Heart left ventricle (tissue), 16 donors: ENCODE measurements at places on chromosomes 16 and 17.

GRCh38 chr17:33090806-33091205, 99.2 kb downstream of the SPACA3 start:
- DNase-seq: no peak

DNA sequence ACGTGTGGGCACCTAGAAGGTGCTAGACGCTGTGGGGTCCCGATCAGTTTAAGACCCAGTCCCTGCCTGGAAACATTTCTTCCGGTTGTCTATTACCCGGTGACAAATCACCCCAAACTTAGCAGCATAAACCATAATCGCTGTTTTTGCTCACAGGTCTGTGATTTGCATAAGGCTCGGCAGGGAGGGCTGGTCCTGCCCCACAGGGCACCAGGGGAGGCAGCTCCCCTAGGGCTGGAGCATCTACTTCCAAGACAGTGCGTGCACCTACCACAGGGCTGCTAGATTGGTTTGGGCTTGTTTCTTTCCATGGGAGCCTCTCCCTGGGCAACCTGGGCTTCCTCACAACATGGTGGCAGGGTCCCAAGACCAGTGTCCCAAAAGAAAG, 214.5 kb upstream of the CIBAR2 start:
- DNase-seq: no peak

- DNase-seq: no peak
Observed at GRCh38 chr17:20702692-20703091, 123.2 kb downstream of the CDRT15L2 start.

- no peak for DNase-seq
Observed at GRCh38 chr16:14150796-14151195, 79.7 kb downstream of the MRTFB start.

- DNase-seq: no peak
Observed at GRCh38 chr17:35299135-35299534, 56.3 kb downstream of the SLFN5 start.

DNA sequence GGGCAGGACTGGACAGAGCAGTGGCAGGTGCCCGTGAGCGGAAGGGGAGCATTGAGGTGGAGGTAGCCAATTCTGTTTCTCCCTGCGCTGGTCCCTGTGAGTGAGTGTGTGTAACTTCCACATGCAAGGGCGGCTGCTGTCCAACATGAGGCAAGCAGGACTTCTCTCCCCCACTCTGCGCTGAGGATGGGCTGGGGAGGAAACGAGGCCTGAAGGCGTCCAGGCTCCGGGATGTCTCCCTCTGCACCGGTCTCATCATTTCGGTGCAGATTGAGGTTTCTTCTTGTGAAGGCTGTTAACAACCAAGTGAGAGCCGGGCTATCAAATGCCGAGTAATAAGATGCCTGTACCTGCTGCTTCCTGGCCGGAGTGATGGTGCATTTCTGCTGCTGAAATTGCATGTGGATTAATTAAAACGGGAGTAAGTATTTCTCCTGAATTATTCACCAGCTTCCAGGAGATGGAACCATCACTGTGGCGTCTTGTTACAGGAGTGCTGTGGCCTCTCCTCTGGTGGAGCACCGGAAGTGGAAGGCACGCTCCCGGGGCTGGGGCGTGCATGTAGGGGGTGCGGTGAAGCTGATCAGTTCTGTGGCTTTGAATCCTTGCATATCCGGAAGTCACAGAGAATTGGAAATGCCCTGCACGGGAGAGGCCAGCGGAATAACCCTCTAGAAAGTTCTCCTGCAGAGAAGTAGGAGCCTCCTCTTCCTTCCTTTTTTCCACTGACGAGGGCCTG, 41.7 kb upstream of the MGAT5B start:
- no peak for DNase-seq

GRCh38 chr17:53227111-53227510, 595.6 kb upstream of the KIF2B start:
- DNase-seq: no peak

DNA sequence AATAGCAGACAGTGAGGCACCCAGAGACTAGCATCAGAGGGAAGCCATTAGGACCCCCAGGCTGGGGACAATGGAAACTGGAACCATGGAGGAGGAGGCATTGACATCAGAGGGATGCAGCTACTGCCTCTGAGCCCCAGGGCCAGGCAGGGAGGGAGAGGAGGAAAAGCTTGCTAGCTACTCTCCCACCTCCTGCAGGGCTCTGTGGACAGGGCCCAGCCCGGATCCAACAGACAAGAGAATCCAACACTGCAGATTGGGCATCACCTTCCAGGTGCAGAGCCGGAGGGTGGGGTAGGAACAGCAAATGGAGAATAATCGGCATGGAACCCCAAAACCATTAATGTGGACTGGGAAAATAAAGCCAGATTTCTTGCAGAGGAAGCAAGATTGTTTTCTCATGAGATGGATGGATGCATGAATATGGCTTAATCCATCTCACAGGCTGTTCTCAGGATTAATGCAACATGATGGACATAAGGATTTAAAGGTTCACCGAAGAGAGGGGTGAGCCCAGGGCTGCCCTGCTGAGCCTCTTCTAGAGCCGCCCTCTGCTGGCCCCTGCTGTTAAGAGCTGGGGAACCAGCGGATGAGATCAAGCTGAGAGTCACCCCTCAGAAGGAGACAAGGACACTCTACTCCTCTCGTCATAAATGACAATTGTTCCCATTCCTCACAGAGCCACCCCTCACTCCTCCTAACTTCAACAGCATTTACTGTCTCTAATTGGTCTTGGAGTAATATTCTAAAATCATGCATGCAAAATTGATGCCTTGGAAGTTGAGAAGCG, 48.8 kb downstream of the DNAH3 start:
- DNase-seq: no peak

DNA sequence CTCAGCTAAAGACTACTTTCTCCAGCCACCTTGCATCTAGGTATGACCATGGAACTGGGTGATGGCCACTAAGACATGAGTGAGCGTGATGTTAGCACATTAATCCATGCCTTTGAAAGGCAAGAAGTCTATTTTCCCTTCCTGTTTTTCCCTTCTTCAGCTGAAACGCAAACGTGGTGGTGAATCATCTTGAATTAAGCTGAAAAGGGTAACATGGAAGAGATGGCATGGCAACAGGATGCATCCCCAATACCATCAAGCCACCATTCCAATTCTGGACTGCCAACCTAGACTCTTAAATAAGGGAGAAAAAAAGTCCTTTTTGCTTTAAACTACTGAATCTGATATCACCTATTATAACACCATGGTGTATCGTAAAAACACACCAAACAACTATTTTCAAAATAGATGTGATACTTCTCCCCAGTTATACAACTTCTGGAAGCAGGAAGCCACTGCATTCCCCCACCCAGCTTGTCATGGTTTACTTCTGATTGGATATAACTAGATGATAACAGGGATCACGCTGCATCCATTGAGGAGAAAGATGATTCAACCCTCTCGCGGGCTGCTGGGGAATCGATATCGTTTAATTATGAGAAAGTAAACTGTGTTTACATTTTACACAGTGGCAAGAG, 368.6 kb downstream of the CDH13 start:
- no peak for DNase-seq
